ENCODE measurements at places on chromosomes 4 and X.

GRCh38 chrX:55796496-55796895 is 78.9 kb downstream of the RRAGB start:
- DNase-seq: no peak

DNA sequence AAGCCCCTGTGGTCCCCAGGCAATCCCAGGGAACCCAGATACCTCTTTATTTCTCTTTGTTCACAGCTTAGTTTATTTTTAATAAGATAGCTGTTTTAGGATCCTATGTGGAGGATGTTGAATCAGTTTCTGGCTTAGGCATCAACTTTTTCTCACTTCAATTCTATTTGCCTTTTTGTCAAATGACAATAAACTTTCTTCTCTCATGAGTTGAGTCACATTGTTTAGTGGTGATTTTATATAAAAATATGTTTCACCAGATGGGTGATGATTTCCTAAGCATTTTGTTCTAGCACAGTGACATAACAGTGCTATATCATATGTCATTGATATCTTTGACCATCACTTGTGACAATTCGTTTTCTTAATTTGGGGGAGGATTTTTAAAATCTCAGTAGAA is 198.1 kb upstream of the PUDP start:
- no peak for DNase-seq

DNA sequence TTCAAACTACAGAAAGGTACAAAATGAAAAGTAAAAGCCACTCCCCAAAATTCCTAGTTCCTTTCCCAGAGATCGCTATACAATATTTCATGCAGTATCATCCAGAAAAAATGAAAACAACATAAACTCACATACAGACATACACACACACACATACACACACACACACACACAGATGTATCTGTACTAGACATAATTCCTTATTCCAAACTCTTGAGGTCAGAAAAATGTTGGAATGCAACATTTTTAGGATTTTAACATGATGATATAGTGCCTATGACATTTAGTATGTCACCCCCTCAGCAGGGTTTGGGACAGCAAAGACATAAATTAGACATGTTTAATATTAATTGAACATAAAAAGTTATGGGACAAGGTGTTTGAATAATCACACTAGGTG is 73.4 kb upstream of the LHFPL1 start:
- DNase-seq: no peak

DNA sequence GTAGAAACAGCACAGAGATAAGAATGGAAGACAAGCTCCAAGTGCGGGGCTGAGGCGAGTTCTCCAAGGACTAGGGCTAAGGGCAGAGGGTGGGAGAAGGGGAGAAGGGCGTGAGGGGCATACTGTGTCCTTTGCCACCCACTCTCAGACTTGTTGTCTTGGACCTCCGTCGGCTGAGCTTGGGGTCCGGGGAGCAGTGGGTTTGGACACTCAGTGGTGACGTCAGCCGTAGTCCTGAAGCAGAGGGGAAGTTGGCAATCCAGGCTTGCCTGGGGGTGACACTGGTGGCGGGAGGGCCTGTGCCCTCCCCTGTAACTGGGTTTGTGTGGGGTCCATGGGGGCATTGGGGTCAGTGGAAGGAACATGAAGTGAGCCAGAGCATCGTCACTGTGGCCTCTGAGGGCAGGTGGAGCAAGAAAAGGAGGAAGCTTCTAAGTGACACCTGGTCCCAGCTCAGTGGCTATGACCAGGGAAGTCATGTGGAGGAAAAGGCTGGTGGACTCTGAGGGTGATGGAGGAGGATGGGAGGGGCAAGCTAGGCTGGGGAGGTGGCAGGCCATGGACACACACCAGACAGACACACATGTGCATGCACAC is 17.6 kb downstream of the CD99 start:
- DNase-seq: no peak

DNA sequence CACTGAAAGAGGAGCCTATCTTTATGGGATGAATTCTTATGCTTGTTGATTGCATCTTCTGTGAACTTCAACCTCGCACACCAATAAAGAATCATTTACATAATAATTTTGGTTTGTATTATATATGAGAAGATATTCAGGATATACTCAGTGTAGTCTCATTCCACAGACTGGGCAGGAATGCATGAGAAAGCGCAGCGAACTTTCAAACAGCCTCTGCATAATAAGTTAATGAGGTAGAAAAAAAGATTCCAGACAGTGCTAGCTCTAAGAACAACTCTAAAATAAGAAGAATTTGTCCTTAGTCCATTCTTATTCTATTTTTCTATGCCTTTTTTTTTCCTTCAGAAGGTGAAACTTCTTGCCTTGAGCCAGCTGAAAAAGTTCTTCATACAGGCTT is 224.3 kb upstream of the CTSO start:
- DNase-seq: no peak

GRCh38 chrX:2618516-2618915 is 72.6 kb upstream of the CD99 start:
- no peak for DNase-seq

GRCh38 chr4:112511093-112511802 is 4.7 kb downstream of the NEUROG2 start:
- no peak for DNase-seq

DNA sequence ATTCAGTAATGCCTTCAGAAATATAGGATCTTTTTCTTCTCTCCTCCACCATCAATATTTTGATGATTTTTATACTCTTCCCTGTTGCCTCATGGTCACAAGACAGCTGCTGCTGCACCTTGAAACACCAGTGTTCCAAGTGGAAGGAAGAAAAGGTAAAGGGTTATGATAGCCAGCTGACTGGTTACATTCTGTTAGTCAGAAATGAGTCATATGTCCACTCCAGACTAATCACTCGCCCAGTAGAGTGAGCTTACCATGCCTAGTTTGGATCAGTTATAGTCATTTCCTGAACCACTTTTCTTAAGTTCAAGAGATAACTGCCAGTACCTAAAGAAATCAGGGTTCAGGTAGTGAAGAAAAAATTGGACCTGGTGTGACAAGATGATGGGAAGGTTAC is 532.3 kb upstream of the SMIM31 start:
- no peak for DNase-seq

- DNase-seq: no peak
Observed at GRCh38 chrX:14802943-14803710, 69.7 kb downstream of the FANCB start.

- no peak for DNase-seq
Observed at GRCh38 chr4:94208918-94209317, 1.3 kb downstream of the SMARCAD1 start.
